Stimulated activated naive CD8-positive, alpha-beta T cell treated with anti-CD3 and anti-CD28 coated beads, Interleukin-15, amount 100 ng/mL, for 72 hours (primary cell): ENCODE measurements at places on chromosomes 7 and 10.

- DNase-seq: no peak
These were observed 48.6 kb upstream of the ADO start for GRCh38 chr10:62755662-62756653.

DNA sequence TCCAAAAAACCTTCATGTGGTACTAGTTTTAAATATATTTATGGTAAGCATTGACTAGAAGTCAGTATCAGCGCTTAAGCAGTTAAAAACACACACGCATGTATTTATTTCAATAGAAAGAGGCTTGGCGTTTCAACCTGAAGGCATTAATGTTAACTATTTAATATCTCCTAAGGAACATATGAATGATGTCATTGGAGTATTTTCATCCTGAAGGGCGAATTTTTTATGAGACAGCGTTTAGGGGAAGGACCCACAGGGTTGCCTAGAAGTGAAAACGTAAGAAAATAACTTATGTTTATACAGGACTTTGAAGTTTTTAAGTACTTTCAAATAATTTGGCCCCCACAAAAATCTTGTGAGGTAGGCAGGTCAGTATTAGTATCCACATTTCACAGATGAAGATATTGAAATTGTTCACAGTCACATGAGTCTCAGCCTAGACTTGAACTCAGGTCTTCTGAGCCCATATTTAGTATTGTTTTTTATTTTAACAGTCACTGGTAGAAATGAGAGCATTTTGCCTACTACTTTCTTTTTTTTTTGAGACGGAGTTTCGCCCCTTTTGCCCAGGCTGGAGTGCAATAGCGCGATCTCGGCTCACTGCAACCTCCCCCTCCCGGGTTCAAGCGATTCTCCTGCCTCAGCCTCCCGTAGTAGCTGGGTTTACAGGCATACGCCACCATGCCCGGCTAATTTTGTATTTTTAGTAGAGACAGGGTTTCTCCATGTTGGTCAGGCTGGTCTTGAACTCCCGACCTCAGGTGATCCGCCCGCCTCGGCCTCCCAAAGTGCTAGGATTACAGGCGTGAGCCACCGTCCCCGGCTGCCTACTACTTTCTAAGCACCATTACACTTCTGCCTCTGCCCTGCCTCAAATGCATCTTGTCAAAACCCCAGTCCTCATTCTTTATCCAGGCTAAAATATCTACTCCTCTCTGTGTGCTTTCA is 1.8 kb downstream of the SLK start:
- DNase-seq: no peak

GRCh38 chr7:132639983-132640382 is 63.7 kb upstream of the PLXNA4 start:
- DNase-seq: no peak

- DNase-seq: peak; percentile 12
These were observed 69.5 kb upstream of the VOPP1 start for GRCh38 chr7:55641811-55642210.

GRCh38 chr10:116715839-116716377 is 26.5 kb downstream of the HSPA12A start:
- no peak for DNase-seq

DNA sequence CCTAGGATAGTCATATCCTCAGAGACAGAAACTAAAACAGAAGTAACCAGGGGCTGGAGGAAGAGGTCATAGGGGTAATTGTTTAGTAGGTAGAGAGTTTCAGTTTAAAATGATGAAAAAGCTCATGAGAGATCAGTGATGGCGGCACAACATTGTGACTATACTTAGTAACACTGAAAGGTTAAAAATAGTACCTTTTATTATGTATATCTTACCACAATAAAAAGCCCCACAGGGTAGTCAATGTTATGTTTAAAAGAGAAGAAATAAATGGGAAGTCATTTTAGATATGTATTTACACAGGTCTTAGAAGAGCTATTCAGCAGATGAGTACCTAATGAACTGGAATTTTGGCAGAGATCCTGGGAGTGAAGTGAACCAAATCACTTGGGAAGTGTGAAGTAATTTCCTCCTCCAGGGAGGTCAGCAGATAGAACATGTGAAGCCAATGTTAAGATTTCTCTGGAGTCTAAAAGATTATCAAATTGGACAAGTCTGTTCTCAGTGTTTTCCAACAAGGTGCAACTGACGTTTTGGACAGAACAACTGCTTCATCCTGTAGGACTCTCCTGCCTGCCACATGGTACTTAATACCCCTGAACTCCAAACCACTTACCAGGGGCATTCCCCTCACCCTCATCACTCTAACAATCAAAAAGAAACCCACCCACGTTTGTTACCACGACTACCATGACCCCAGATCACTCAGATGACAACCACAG is 6.4 kb downstream of the CDCA7L start:
- peak; percentile 83 for DNase-seq

- DNase-seq: no peak
These were observed 49.0 kb downstream of the PIP4K2A start for GRCh38 chr10:22665329-22665728.

DNA sequence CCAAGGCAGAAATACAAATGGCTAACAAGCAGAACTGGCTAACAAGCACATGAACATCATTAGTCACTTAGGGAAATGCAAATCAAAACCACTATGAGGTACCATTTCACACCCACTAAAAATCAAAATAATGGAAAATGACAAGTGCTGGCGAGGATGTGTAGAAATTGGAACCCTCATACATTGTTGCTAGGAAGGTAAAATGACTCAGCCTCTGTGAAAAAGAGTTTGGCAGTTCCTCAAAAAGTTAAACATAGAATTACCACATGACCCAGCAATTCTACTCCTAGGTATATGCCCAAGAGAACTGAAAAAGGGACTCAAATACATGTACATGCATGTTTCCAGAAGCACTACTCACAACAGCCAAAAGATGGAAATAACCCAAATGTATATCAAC is 52.8 kb upstream of the ANAPC16 start:
- peak; percentile 36 for DNase-seq

DNA sequence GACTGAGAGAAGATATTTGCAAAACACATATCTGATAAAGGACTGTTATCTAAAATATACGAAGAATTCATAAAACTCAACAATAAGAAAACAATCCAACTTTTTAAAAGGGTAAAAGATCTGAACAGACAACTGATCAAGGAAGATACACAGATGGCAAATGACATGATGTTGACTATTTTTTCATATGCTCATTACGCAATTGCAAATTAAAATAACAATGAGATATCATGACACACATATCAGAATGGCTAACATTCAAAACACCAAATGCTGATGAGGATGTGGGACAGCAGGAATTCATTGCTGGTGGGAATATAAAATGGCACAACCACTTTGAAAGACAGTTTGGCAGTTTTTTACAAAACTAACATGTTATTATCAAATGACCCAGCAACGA is 8.9 kb downstream of the DENND11 start:
- no peak for DNase-seq

GRCh38 chr7:74325210-74325565 is 36.0 kb downstream of the CLIP2 start:
- DNase-seq: no peak

- DNase-seq: no peak
These were observed 145.6 kb upstream of the SEMA3C start for GRCh38 chr7:81064426-81064825.

GRCh38 chr10:2214092-2214491 is 476.8 kb upstream of the ADARB2 start:
- no peak for DNase-seq

- DNase-seq: no peak
These were observed 382.4 kb downstream of the SORCS3 start for GRCh38 chr10:105023211-105024111.

DNA sequence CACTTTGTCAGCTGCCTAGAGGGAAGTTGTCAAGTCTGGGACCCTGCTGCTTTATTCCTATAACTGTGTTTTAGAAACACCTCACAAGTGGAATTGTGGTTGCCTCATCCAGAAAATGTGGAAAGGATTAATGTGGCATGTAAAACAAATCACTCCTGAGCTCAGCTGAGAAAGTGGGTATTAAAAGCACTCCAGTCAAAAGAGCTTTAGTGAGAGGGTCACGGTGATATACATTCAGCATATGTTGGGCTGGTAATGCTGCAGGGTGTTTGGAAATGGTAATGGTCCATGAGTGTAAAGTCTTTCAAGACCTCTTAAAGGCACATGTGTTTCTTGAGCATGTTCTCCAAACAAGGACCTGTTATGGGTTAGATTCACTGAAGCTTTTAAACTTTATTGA is 318.2 kb upstream of the MEOX2 start:
- DNase-seq: no peak

DNA sequence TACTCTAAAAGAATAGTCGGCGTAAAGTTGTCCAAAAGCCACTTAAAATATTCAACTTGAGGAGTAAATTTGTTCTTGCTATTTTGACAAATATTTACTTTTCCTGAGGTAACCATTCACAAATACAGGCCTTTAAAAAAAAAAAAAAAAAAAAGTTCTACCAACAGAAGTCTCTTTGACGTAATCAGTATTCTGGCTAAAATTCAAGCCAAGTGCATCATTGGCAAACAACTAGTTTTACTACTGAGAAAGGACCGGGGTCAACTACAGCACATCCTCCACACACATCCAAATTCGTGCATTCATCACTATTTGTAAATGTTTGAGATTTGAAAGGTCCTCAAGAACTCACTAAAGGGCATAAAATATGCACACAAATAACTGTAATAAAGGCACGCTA is 2.0 kb downstream of the OAT start:
- DNase-seq: no peak

GRCh38 chr10:4217653-4218052 is 432.6 kb upstream of the KLF6 start:
- no peak for DNase-seq

DNA sequence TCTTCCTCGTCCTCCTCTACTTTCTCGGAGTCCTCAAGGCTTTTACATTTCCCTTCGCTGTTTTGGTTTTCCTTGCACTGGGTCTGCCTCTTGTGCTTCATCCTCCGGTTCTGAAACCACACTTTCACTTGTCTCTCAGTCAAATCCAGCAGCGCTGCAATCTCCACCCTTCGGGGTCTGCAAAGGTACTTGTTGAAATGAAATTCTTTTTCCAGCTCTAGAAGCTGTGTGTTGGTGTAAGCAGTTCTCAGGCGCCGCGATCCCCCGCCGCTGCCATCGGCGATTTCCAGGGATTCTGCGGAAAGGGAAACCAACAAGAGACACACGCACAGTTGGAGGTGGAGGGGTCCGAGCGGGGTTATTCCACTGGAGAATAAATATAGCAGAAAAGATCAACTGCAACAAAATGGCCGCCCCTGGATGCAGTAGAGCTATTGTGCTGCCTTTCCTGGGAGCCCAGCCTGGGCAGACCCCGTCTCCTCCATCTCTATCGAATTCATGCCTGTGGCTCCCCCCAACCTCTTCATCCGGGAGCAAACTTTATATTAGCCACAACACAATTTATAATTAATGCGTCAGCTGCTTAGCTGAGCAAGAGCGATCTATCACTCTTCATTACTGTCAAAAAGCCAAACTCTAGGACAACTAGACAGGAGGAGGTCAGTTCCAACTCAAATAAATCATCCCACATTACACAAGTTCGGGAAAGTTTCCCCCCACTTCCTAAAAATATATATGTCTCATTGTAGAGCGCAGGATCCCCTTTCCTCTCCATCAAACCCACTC is 1.1 kb downstream of the HOXA2 start:
- DNase-seq: no peak

GRCh38 chr10:103493916-103494877 is 692 bp downstream of the NEURL1 start:
- DNase-seq: peak; percentile 49

- no peak for DNase-seq
These were observed 761.9 kb downstream of the MAGI2 start for GRCh38 chr7:78691584-78691983.

GRCh38 chr10:70376436-70377378 is 5.7 kb downstream of the LRRC20 start:
- DNase-seq: no peak

- DNase-seq: no peak
These were observed 51.8 kb upstream of the SPOCK2 start for GRCh38 chr10:72140174-72140573.
